ENCODE measurements at places on chromosomes 6 and 20. TPM values are rescaled to one million over a fixed set of nuclear protein-coding genes. Genes with fewer than 3 reads are reported as not detected.

- no peak for DNase-seq
Observed at GRCh38 chr6:116971959-116972358, 94.9 kb downstream of the RFX6 start.

Gene GNAS-AS1
- total RNA-seq = not detected

DNA sequence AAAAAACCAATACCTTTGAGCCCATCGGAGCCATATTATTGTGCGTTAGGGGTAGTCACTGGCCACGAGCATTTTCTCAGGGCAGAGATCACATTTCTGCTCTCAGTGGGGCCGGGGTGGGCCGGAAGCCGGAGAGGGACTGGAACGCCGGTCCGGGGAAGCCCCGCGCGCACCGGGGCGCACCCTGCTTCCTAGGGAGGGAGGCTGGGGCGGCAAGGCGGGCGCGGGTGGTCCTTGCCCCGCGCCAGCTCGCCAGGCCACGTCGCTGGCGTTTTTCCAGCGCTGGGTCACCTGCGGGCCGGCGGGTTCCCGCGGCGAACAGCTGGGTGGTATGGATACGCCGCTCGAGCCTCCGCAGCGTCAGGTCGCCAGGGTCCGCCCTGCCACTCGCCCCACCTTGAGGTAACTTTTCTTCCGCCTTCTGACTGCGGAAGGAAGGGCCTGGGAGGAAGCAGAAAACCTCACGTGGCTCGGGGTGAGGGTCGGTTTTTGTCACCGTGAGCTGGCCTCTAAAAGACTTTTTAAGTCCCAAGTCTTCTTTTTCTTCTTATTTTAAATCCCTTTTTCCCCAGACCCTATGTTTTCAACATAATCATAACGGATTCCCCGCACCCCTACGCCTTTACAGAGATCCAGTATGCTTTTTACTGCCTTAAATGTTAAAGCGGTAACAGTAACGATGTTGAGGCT is 2.7 kb upstream of the EEF1A1 start:
- DNase-seq = peak; percentile 82

GRCh38 chr6:144619966-144620365 is 334.8 kb downstream of the UTRN start:
- DNase-seq = no peak

GRCh38 chr20:1952737-1953530 is 40.9 kb downstream of the PDYN start:
- peak; percentile 22 for DNase-seq

DNA sequence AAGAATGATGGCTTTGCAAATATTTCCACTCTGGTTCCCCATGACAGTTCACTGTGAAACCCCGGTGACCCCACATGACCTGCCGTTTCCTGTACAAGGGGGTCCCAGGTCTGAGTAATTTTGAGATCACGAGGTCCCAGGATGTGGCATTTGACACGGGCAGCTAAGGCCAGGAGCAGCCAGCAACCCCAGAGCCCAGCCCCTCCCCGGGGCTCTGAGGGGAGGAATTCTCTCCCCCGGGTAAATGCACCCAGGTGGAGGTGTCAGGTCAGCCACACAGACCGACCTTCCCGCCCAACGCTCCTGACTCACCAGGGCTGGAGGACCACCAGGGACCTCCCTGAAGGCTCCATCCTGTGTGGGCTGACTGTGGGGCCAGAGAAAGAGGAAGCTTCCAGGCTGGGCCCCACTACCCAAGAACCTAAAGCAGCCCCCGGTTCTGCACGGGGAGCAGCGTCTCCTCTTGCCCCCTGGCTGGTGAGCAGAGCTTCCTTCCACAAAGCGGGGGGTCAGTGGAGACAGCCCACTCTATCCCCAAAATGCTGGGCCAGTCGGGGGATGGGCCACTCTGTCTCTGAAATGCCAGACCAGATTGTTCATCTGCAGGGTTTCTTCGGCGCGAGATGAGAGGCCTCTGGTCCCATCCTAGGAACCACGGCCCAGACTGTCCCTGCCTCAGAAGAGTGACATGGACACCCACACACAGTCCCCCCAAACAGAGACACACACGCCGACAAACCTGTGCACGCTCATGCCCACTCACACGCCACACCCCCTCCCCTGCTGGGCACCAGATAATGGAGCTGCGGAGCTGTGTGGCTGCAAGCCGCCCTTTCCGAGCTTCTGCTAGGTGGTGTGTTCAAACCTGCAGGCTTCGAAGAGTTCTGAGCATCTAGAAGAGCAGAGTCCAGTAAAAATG is 23.4 kb upstream of the SLCO4A1 start:
- DNase-seq = no peak

Gene SEC23B
- 13.2 TPM for total RNA-seq

Gene SMIM28
- 0.66 TPM for total RNA-seq

DNA sequence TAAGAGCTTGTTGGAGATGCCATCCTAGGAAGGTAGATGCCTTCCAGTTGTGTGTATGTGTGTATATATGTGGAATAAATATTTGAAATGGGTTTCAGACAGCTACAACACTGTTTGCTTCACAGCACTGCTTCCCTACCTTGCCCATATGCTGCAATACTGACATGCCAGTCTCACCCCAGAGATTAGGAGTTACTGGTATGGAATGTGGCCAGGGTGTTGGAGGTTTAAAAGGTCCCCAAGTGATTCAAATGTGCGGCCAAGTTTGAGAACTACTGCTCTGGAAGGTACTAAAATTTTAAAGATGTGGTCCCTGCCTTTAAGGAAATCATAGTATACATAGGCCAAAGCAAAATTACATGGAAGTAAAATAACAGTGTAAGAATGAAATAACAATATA is 39.5 kb downstream of the BCKDHB start:
- no peak for DNase-seq

- DNase-seq = no peak
Observed at GRCh38 chr20:2805689-2806350, 5.4 kb upstream of the CPXM1 start.

DNA sequence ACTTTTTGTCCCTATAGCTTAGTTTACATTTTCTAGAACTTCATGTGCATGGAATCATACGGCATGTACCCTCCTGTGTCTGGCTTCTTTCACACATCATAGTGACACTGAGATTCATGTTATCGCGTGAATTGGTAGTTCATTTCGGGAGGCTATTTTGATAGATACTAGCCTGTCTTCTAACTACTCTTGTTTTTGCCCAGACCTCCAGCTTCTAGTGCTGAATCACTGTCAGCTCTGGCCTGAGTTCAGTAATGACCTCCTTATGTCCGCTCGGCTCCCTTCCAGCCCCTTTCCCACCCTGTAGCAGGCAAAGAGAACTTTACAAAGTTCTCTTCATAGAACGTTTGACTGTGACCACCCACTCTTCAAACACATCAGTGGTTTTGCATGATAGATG is 14.1 kb downstream of the MYBL2 start:
- no peak for DNase-seq

DNA sequence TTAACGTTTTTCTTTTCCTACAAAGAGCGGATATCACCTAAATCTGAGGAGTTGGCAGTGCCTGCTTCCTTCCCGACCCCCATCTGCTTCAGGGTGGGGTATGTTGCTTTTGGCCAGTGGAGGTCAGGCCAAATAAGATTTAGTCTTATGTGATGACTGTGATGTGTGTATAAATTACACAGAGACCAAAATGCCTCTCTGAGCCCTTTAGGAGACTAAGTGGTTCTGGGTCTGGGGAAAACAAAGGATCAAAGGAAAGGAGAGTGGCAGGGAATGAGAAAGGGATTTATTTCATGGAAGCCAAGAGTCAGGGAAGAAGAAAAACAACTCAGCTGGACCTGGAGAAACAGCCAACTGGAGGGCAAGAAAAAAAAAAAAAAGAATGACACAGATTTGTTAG is 39.1 kb upstream of the TBC1D7 start:
- no peak for DNase-seq

Gene MEI4
- not detected for total RNA-seq

Data from sigmoid colon (tissue), 7 donors.